ENCODE measurements at places on chromosomes 5 and 9.

GRCh38 chr9:132127888-132128534 lies 33.8 kb upstream of the NTNG2 start:
- DNase-seq: no peak

- DNase-seq: no peak
Observed at GRCh38 chr5:141051521-141051866, 320 bp downstream of the PCDHB1 start.

DNA sequence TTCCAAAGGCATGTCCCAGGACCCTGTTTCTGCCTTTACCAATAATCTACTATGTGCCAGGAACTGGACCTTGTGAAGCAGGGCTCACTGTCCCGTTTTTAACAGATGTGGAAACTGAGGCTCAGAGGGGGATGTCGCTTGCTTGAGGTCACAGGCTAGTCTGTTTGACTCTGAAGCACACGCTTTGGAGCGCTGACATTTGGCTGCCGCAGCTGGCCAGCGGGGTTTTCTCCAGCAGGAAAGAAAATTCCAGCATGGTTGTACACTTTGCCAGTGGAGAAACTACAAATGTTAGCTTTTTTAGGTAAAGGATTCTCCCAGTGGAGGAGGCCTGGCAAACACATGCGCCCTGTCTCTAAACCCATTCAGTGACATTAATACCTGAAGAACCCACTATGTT lies 50.5 kb downstream of the SH3PXD2B start:
- DNase-seq: no peak

DNA sequence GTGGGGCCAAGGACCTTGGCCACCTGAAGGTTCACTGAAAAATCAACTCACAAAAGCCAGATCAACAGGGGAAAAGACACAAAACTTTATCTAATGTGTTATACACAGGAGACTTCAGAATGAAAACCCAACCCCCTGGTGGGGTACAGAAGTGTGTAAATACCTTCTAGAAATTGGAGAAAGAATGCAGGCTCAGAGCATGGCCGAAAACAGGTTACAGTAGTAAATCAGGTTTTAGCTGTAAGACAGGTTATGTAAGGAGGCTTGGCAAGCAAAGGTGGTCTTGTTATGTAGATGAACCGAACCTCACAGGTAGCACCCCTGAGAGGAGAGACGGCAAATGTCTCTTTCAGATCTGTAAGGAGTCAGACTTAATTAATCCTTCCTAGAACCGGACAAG lies 10.0 kb downstream of the CEMIP2 start:
- no peak for DNase-seq

- no peak for DNase-seq
Observed at GRCh38 chr5:32230356-32231099, 56.4 kb upstream of the GOLPH3 start.

DNA sequence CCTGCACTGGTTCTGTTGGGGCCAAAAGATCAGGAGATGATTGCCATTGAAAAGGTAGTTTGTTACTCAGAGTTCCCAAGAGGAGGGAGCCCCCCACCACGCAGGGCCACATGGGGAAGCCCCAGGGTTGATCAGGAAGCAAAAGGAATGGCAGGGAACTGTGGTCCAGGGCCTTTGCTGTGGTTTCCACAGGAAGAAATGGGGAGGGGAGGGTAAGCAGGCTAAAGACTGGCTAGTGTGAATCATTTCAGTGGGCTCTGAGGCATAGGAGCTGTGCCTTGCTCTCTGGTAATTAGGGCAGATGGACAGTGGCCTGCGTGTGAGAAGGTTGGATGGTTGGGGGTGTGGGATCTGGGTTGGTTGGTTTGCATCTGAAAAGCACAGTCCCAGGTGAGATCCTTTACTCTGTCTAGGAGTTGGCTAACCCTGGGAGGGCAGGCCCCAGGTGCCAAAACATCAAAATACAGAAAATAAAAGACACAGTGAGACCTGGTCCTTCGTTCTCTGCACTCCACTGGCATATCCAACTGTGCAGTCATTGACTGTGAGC lies 66.1 kb downstream of the PTPDC1 start:
- no peak for DNase-seq

DNA sequence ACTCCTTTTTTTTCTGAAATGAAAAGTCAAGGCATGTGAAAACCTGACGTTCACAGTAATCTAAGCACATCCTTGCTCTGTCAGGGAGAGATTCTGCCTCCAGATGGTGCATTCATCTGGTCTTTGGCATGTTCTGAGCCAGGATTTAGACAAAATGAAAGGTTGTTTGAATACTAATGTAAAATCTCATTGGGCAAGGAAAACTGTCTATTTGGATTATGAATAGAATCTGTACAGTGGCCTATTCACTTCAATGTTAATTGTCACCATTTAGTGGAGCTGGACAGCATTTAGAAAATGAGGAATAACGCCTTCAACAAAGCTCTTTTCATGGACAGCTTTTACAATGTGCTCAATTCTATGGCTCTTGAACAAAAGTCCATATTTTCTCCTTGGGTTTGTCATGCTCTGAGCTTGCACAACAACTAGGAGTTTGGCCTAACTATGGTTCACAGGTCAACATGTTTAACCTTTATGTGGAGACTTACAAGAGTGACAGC lies 28.9 kb downstream of the ARHGEF28 start:
- no peak for DNase-seq

DNA sequence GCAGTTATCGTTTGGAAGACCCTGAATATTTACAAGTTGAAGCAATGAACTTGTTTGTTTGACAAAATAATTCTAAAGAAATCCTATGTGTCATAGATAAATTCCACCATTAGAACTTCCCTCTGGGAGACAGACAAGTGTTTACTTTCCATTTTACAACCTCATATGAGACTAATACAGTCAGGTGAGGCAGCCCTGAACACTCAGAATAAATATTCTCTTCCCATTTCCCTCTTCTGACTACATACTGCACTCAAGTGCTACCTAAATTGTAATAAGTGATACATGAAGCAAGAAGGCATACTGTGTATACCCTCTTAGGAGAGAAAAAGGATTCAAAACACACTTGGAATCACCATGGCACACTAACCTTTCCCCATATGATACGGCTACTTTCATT lies 6.8 kb downstream of the RASEF start:
- no peak for DNase-seq

GRCh38 chr9:75798505-75798904 lies 92.0 kb upstream of the PCSK5 start:
- DNase-seq: no peak

GRCh38 chr5:113606298-113607134 lies 93.0 kb downstream of the YTHDC2 start:
- peak; percentile 26 for DNase-seq

DNA sequence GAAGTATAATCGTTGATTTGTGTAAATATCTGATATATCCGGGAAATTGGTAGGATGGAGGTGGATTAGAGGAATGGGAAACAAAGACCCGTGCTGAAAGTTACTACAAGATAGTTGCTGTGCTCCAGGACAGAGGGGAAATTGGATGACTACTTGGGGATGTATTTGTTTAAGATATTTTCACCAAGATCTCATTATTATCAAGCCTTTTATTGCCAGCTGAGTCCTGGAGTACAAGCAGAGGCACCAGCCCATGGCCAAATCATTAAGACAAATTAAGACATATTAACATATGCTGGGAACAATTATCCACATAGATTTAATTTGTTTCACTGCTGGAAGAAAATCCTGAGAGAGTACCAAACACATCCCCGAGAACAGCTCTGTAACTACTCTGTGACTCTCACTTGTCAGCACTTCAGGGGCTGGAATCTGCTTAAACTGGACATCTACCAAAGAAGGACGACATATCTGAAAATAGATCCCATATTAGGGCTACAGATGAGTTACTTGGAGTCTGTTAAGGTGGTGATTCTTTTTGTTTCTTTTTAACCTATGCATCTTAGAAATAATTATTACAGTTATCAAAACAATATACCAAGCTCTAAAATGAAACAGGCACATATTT lies 68.2 kb downstream of the SLC1A1 start:
- DNase-seq: no peak

DNA sequence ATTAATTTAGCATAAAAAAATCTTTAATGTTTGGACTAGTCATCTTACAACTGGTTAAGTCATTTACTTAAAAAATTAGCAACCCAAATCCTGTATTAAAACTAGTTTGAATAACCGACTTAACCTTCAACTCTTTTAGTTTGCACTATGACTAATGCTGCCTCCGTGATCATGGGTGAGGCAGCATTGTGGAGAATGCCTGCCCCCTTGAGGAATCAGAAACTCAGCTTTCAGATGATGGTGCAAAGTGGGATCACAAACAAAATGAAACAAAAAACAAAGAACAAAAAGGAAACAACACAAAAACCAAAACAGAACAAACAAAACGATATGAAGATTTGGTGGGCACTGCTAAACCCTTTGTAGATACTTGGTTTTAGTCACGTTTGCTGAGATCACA lies 127.0 kb upstream of the PALM2AKAP2 start:
- DNase-seq: peak; percentile 47

GRCh38 chr9:134054891-134055811 lies 12.7 kb downstream of the BRD3 start:
- no peak for DNase-seq

- DNase-seq: peak; percentile 82
Observed at GRCh38 chr5:174503461-174504265, 220.7 kb upstream of the MSX2 start.

DNA sequence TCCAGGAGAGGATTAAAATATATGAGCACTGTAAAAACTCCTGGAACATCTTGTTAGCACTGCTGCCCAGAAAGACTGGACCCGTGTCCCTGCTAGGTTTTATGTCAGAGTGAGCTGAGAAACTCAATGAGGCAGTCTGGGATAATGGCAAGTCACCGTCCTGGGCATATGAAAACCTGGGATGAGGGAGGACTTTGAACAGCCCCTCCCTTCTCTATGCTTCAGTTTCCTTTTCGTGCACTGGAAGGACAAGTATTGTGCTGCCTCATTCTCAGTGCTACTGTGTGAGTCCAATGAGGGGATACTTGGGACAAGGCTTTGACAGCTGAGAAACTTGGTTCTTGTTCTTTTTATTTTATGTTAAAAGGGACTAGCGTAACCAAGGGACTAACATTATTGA lies 143.0 kb upstream of the SHB start:
- no peak for DNase-seq

- DNase-seq: no peak
Observed at GRCh38 chr5:120101771-120102170, 362.3 kb upstream of the PRR16 start.

DNA sequence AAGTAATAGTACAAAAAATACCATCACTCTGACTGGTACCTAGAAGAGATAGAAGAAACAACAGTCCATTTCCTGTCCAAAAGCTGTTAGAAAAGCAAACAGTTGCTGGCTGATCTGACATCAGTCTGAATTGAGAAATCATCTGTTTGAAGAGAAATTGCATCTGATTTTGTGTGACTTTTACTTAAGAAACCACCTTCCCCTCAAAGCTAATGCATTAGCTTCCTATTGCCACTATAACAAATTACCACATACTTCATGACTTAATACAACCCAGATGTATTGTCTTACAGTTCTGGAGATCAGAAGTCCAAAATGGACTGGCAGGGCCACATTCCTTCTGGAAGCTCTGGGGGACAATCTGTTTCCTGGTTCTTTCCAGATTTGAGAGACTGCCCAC lies 385.9 kb upstream of the TLE4 start:
- DNase-seq: no peak

GRCh38 chr9:136426787-136427186 lies 12.9 kb downstream of the INPP5E start:
- no peak for DNase-seq

- peak; percentile 47 for DNase-seq
Observed at GRCh38 chr5:20972419-20972925, 984.5 kb upstream of the CDH18 start.

DNA sequence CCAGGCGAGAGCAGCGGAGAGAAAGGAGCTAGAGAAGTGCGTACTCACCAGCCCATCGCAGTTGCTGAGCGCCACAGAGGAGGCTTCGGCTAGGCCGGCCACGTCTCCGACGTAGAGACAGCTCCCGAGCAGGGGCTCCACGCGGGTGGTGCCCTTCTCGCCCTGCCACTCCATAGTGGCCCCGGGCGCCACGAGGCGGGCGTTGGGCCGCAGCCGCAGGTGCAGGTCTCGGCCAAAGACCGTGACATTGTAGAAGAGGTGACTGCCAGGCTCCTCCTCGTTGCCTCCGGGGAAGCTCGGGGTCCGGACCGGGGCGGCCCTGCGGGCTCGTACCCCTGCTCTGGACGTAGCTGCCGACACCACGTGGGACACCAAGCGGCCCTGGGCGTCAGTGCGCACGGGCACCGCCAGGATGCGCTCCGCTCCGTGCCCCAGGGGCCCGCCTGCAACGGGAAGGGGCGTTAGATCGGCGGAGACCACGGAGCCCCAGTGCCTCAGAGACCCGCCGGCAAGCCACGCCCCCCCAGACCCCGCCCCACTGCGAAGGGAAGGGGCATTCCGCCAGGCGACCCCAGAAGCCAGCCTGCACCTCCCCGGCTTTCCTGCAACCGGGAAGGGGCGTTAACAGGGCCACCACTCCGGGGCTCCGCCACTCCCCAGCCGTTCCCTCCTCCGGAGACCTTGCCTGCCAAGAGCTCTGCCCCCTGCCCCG lies 1.4 kb downstream of the ADAMTS2 start:
- no peak for DNase-seq

DNA sequence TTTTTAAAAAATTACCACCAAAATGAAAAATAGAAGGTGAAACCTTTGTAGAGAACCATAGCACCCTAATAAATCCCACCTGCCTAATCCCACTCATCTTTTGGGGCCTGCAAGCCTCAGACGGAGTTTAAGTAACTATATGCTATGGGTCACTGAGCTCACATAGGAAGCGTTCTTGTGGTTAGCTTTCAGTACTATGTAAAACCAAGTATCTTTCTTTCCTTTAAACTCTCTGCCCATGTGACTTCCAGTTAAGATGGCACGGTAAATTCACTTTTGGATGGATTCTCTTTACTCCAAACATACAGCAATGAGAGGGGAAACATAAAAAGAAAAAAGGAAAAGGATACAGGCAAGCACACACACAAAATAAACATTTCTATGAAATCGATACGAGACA lies 50.9 kb downstream of the FANCC start:
- DNase-seq: no peak

DNA sequence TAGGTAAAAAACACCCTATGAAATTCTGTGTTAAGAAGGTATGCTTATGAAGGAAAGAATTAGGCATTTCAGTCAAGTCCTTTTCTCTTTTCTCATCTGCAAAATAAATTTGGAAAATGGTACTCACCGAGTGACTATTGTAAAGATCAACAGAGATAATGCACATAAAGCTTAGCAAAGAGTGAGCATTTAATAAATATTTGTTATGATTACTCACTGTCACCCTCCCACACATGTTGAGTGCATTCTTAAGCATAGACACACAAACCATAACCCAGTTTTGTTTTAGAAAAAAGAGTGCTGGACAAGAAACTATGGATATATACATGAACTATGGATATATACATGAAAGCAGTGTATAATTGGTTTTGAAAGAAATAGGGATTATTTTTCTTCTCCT lies 54.7 kb upstream of the PRLR start:
- DNase-seq: no peak

GRCh38 chr5:21826884-21827283 lies 1026.3 kb downstream of the CDH12 start:
- DNase-seq: no peak

- DNase-seq: no peak
Observed at GRCh38 chr5:16756692-16757091, 139.9 kb upstream of the RETREG1 start.
